ENCODE measurements at places on chromosomes 11 and 22. TPM values are rescaled to one million over a fixed set of nuclear protein-coding genes. Genes with fewer than 3 reads are reported as not detected.

DNA sequence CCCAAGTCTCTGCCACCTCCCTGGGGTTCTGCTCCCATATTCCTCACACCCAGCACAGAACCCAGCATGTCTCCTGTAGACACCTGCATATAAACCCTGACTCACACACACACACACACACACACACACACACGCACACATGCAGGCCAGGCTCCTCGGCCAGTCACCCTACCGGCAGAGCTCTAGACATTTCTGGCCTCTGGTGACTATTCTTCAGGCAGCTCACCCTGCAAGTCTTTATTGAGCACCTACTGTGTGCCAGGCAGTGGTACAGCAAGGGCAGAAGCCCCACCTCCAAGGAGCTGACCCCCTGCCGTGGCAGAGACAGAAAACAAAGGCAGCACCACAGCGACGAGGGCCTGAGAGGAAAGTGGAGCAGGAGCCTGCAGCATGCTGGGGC, 50.3 kb downstream of the CDKN1C start:
- H3K36me3 ChIP-seq, result no peaks in the 10 kb centered on the region
- H3K27ac ChIP-seq, result no peak overlapping the region
- no peak for DNase-seq
- no peak overlapping the region for H3K4me3 ChIP-seq

DNA sequence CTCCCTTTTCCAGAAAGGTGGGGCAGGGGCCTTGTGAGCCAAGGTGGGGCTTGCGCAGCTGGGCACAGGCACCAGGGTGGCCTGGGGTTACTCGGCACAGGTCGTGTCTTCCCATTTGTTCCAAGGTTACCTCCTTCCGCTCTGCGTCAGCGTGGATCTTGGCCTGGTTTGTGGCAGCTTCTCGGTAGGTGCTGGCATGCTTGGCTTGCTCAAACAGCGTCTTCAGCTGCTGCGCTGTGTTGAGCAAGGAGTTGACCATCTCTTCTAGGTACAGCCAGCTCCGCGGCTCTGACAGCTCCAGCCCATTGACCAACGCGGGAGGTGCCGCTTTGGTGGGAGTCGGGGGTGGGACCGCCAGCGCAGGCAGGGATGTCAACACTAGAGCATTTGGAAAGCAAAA, 20.6 kb downstream of the DEAF1 start:
- H3K27me3 ChIP-seq, result no peaks in the 10 kb centered on the region
- no peak overlapping the region for H3K27ac ChIP-seq
- no peak overlapping the region for H3K4me3 ChIP-seq
- DNase-seq, result no peak
- no peaks in the 10 kb centered on the region for H3K4me1 ChIP-seq

DNA sequence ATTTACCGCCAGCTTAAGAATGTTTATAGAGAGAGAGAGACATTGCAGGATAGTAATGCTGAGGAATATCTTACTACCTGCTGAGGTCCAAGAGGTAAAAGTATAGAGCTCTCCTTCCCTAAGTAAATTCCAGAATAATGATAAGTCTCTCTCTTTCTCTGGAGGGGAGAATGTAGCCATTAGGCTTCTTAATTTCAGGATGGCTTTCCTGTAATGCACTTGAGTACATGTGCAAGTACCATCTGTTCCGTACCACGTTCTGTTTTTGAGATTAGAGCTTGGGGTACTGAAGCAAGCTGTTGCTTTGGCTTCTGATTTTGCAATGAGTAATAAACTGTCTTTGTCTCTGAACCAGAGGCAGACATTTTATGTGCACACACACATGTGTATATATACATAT, 1314.0 kb downstream of the JRKL start:
- no peaks in the 10 kb centered on the region for H3K4me1 ChIP-seq
- H3K36me3 ChIP-seq, result no peaks in the 10 kb centered on the region
- H3K27me3 ChIP-seq, result no peaks in the 10 kb centered on the region
- H3K4me3 ChIP-seq, result no peak overlapping the region
- no peak for DNase-seq

Gene RCOR2
- 0.49 TPM for total RNA-seq
